ENCODE measurements at places on chromosomes 5 and 9.

DNA sequence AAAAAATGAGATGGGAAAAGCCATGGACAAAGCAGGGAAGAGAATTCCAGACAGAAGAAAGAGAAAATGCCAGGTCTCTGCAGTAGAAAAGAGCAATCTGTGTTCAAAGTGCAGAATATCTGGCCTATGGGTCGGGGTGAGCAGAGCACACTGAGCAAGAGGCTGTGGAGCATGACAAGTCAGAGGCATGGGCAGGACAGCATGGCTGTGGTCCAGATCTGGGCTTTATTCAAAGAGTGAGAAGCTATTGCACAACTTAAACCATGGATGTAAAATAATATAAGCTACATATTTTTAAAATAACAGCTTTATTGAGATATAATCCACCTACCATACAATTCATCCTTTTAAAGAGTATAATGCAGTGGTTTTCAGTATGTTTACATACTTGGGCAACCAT lies 133.1 kb upstream of the SPDL1 start:
- DNase-seq: no peak
- no peaks in the 10 kb centered on the region for H3K4me1 ChIP-seq
- no peak overlapping the region for H3K27ac ChIP-seq
- no peaks in the 10 kb centered on the region for H3K36me3 ChIP-seq

DNA sequence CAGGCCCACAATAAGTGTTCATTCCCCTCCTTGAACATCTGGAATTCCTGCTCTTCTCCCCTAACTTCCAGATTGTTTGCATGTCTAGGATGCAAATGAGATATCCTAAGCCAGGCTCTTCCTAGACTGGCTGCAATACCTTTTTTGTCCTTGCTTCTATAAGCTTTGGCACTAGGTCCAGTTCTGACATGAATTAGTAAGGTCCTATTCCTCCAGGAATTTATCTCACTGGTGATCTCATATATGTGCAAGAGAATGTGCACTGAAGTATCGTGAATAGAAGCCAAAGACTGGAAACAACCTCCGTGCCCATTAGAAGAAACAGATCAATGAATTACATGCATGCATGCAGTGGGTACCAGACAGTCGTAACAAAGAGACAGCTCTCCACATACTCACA lies 25.2 kb downstream of the DUSP1 start:
- H3K27ac ChIP-seq: no peak overlapping the region
- H3K27me3 ChIP-seq: no peaks in the 10 kb centered on the region
- H3K4me1 ChIP-seq: no peaks in the 10 kb centered on the region

DNA sequence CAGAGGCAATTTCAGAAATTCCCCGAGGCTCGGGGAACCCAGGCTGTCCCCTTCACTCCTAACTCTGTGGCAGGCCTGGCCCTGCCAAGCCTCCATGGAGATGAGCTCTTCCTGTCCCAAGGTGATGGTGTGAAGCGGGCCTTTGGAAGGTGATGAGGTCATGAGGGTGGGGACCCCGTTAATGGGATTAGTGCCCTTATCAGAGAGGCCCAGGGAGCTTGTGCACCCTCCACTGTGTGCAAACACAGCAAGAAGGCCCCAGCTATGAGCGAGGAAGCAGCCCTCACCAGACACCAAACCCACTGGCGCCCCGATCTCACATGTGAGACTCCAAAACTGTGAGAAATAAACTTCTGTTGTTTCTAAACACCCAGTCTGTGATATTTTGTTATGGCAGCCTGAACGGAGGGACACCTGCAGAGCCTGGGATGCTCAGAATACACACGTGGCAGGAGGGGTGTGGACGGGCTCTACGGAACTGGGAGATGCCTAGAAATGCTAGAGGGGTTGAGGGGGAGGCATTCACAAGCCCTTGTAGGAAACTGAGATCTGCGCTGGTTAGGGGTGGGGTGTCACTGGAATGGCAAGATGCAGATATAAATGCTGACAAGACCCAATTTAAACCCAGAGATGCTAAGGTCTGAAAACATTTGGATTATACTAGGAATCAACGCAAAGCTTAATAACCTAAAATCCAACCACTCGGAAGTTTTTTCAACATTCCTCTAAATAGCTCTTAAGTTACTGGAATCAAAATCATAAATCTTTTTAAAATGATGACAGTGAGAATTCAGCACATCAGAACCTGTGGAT lies 46.9 kb downstream of the ADAMTS2 start:
- no peaks in the 10 kb centered on the region for H3K27me3 ChIP-seq
- H3K36me3 ChIP-seq: no peaks in the 10 kb centered on the region
- no peaks in the 10 kb centered on the region for H3K4me1 ChIP-seq
- no peak overlapping the region for H3K27ac ChIP-seq
- DNase-seq: no peak
- no peak overlapping the region for H3K4me3 ChIP-seq

- peak overlapping the region; percentile 37 for H3K4me3 ChIP-seq
- no peaks in the 10 kb centered on the region for H3K36me3 ChIP-seq
- peaks cover 3% of the 10 kb centered on the region for H3K27me3 ChIP-seq
- peaks cover 12% of the 10 kb centered on the region for H3K4me1 ChIP-seq
Observed at GRCh38 chr5:154603953-154604679, 126.1 kb upstream of the HAND1 start.

GRCh38 chr9:81414836-81415235 lies 274.5 kb downstream of the TLE1 start:
- no peak overlapping the region for H3K4me3 ChIP-seq
- H3K27me3 ChIP-seq: no peaks in the 10 kb centered on the region
- no peak for DNase-seq
- peaks cover 2% of the 10 kb centered on the region for H3K36me3 ChIP-seq
- H3K27ac ChIP-seq: no peak overlapping the region

DNA sequence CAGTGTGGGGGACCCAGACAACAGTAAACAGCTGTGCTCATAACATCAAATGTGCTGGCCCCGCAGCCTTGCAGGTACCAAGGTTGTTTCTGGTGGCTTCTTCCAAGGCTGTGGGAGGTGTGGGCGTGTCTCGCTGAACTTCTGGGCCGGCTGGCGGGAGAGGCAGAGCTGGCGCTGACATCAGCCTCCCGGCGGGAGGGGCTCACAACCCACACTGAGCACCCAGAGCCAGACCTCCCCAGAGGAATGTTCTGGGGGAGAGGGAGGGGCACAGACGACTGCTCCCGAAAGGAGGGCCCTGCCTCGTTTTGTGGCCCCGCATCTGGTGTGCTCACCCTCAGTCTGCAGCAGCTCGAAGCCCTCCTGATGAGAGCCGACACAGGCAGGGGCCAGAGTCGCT lies 6.9 kb upstream of the SLC12A7 start:
- H3K4me1 ChIP-seq: no peaks in the 10 kb centered on the region
- no peaks in the 10 kb centered on the region for H3K27me3 ChIP-seq
- no peaks in the 10 kb centered on the region for H3K36me3 ChIP-seq
- H3K4me3 ChIP-seq: no peak overlapping the region

DNA sequence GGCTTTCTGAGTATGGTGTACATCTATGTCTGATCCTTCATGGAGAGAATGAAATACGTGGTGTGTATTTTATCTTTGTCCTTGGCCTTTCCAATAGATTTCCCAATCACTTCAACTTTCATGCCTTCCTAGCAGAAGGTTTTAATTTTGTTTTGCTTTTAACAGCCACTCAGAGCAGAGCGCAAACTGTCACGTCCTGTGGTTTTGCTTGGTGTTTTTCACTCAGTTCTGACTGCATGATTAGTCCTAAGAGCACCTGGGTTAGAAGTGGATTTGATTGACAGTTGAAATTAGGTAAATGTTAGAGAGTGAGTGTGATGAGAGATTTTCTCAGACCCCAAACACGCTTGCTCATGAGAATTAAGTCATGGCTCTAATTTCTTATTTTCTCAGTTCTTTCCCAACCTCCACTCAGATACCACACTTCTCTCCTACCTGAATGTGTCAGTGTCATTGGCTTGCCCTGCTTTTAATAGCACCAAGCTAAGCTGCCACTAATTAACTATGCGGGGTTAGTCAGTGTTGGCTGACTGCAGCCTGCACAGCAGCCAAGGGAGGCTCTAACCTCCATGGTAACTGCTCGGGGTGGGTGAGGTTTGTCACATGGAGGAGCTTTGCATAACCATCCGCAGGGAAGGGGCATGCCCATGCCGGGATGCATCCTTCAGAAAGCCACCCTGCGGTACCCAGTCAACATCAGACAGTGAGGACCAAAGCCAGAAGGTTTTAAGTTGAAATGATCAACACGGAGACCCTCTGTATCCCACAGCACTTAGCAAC lies 173.4 kb downstream of the NR3C1 start:
- H3K4me3 ChIP-seq: no peak overlapping the region
- DNase-seq: no peak

Measured in H9 (cell line).